ENCODE measurements at places on chromosomes 2 and 18. TPM values are rescaled to one million over a fixed set of nuclear protein-coding genes. Genes with fewer than 3 reads are reported as not detected.

Gene CHRNA1
- not detected for total RNA-seq

- no peak for DNase-seq
Measured at GRCh38 chr2:177262092-177262491, 2.4 kb downstream of the NFE2L2 start.

Gene CMPK2
- 3.9 TPM for total RNA-seq

GRCh38 chr2:184367211-184367610 lies 231.1 kb upstream of the ZNF804A start:
- no peak for DNase-seq

Gene ZSWIM2
- not detected for total RNA-seq

GRCh38 chr18:1304392-1304992 lies 399.8 kb downstream of the ADCYAP1 start:
- DNase-seq, result no peak

DNA sequence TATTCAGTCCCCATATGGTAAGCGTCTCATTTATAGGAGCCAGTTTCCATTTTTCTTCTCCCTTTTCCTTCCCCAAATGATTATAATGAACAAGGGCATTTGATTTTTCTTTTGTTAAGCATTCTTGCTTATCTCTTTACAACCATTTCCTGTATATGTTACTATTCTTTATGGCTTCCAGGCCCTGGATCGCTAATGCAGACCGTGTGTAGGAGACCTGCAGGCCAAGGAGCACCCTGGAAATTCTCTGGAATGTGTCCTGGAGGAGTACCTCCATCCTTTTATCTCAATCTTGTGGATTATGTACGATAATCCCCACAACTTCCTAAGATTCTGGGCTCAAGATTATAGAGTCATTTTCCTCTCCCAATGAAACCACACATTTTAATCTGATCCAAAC lies 439.6 kb upstream of the MMADHC start:
- DNase-seq, result no peak

DNA sequence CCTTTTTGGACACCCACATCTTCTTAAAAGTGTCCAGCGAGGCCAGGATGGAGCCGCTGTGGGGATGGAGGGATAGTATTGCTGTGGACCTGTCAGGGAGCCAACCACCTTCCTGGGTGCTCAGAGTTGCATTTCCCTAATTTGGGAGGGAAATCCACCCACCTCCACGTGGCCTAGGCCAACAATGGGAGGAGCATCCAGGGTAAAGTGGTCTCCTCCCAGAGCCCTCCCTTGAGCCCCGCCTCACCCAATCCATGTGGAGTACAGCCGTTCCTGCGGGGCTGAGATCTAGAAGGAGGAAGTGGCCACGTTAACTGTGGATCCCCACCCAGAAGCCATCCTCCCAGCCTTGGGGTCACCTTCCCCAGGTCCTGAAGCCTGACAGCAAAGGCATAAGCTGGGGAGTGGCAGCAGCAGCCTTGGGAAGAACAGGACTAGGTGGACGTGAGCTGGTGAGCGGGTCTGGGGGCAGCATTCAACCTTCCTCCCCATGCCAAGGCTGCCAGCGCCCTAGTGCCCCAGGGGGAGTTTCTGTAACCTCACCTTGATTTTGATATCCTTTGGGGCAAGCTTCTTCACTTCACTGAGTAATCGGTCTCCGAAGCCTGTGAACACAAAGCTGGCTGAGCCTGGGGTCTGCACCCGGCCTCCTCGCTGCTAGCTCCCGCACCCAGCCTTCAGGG lies 6.8 kb downstream of the ACTR1B start:
- DNase-seq, result no peak

- no peak for DNase-seq
Measured at GRCh38 chr2:1995987-1996386, 251.7 kb upstream of the PXDN start.

Gene TUBA3E
- total RNA-seq, result 60.2 TPM

All from left ventricle myocardium superior (tissue), 1 donor.